ENCODE measurements at places on chromosomes 5 and 9.

GRCh38 chr5:124580925-124581737 lies 165.3 kb downstream of the ZNF608 start:
- no peak for DNase-seq

DNA sequence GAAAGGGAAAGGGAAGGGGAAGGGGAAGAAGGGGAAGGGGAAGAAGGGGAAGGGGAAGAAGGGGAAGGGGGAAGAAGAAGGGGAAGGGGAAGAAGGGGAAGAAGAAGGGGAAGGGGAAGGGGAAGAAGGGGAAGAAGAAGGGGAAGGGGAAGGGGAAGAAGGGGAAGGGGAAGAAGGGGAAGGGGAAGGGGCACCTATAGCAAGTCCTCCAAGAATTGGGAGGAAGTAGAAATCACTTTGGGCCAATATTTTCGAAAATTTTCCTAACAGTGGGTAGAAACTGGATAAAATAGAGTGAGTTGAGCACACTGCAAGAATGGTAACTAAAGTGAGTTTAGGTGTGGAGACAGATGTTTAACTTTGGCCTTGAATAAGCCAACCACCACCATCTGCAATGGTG lies 915.3 kb downstream of the DNAH5 start:
- no peak for DNase-seq

- no peak for DNase-seq
Measured at GRCh38 chr5:82150559-82150958, 127.6 kb downstream of the RPS23 start.

DNA sequence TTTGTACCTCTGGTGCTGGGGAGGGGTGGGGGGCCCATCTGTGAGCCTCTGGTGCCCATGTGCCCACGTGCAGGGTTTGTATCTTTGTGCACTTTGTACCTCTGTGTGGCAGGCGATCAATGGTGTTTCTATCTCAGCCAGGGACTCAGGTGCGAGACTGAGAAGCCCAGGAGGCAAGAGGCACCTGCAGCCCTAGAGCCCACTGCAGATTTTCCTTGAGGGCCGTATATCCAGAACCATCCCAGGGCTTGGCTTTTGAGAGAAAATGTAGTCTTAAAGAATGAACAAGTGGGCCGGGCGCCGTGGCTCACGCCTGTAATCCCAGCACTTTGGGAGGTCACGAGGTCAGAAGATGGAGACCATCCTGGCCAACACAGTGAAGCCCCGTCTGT lies 52.2 kb upstream of the KCNMB1 start:
- no peak for DNase-seq

GRCh38 chr9:87742813-87743428 lies 17.0 kb downstream of the CTSL start:
- DNase-seq: no peak

GRCh38 chr5:138351056-138351455 lies 1.4 kb upstream of the KDM3B start:
- DNase-seq: no peak

DNA sequence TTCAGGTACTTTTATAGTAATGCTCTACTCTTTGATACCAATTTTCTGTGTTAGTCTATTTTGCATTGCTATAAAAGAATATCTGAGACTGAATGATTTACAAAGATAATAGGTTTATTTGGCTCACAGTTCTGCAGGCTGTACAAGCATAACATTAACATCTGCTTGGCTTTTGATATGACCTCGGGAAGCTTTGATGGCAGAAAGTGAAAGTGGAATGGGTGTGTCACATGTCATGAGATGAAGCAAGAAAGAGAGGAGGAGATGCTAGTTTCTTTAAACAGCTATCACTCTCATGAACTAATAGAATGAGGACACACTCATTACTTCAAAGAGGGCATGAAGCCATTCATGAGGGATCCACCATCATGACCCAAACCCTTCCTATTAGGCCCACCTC lies 270.9 kb upstream of the IL12B start:
- no peak for DNase-seq

GRCh38 chr5:32578363-32578762 lies 7.0 kb upstream of the SUB1 start:
- no peak for DNase-seq

GRCh38 chr5:167849874-167850273 lies 441.6 kb upstream of the WWC1 start:
- DNase-seq: no peak

DNA sequence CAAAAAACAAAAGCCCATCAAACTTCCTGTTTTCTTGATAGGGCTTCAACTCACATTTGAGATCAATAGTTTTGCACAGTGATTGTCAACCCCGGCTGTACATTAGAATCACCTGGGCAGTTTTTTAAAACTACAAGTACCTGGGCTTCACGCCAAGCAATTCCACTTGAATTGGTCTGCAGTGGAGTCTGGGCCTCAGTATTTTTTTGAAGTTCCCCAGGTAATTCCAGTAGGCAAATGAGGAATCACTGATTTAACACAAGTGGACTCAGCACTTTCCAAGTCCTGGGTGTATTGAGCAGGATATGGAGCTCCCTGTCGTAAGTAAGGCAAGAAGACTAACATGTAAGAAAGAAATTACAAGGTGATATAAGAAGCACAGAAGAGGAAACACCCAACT lies 14.8 kb upstream of the SMIM15 start:
- DNase-seq: no peak

- no peak for DNase-seq
Measured at GRCh38 chr5:91129748-91130147, 253.4 kb downstream of the ARRDC3 start.

DNA sequence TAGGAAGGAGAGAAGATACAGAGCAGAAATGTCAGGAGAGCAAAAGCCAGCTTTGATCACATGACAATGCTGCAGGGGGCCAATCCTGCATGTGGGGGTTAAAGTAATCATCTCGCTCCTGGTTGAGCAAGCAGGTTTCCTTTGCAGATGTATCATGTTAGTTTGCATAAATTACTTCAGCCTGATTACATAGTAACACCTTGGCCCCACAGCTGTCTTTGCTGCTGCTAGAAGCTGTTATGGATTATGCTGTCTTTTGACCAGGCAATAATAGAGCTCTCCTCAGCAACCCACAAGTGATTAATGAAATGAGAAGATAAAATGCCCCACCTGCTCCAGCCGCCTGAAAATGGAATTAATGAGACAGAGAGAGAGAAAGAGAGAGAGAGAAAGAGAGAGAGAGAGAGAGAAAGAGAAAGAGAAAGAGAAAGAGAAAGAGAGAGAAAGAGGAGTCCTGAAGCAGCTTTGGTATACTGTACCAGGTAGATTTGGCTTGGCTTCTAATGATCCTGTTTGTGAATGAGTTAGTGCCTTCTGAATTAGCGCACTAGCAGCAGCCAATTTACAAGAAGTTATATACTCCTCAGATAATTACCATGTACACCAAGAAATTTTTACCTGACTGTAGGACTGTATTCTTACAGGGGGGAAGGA lies 174.3 kb upstream of the RORB start:
- DNase-seq: no peak

GRCh38 chr9:127897193-127897692 lies 2.2 kb downstream of the ST6GALNAC6 start:
- no peak for DNase-seq

DNA sequence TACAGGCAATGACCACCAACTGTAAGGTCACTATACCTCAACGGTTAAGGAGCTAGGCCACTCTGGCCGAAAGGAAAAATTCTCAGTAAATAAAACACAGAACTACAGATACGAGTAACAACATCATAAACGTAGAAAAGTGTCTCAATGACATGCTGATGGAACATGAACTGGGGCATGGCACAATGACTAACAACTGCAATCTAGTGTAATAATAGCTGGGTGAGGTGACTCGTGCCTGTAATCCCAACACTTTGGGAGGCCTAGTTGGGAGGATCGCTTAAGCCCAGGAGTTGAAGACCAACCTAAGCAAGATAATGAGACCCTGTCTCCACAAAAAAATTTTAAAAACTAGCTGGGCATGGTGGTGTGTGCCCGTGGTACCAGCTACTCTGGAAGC lies 9.8 kb upstream of the RAPGEF6 start:
- DNase-seq: no peak

GRCh38 chr5:150764530-150764929 lies 5.7 kb upstream of the DCTN4 start:
- no peak for DNase-seq

DNA sequence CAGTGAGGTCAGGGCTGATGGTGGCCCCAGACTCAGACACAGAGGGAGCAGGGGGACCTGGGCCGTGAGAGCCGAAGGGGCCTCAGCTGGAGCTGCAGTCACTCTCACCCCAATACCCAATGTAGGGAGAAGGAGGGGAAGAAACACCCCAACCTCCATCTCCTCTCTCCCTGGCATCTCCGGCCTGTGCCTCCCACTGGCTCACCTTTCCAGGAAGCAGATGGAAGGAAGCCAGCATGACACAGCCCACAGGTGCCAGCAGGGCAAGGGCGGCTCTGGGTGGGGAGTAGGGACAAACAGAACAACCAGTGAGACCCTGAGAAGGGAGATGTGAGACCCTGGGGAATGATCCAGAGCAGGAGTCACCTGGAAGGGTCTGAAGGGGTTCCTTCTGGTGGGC lies 3.0 kb upstream of the CRB2 start:
- no peak for DNase-seq

GRCh38 chr5:15807871-15808270 lies 307.9 kb downstream of the FBXL7 start:
- DNase-seq: no peak

Measured in T-helper 2 cell (primary cell).